Stimulated activated CD8-positive, alpha-beta memory T cell treated with anti-CD3 and anti-CD28 coated beads, Interleukin-12 subunit alpha, Interleukin-12 subunit beta, amount 100 ng/mL, for 1 hour (primary cell): ENCODE measurements at places on chromosomes 3 and 15.

- DNase-seq: no peak
These were observed 72.5 kb upstream of the SLC6A11 start for GRCh38 chr3:10743366-10744097.

GRCh38 chr15:95799286-95800200, 531.0 kb upstream of the NR2F2 start:
- DNase-seq: no peak

- DNase-seq: no peak
These were observed 42.4 kb downstream of the MYO5A start for GRCh38 chr15:52486003-52486996.

DNA sequence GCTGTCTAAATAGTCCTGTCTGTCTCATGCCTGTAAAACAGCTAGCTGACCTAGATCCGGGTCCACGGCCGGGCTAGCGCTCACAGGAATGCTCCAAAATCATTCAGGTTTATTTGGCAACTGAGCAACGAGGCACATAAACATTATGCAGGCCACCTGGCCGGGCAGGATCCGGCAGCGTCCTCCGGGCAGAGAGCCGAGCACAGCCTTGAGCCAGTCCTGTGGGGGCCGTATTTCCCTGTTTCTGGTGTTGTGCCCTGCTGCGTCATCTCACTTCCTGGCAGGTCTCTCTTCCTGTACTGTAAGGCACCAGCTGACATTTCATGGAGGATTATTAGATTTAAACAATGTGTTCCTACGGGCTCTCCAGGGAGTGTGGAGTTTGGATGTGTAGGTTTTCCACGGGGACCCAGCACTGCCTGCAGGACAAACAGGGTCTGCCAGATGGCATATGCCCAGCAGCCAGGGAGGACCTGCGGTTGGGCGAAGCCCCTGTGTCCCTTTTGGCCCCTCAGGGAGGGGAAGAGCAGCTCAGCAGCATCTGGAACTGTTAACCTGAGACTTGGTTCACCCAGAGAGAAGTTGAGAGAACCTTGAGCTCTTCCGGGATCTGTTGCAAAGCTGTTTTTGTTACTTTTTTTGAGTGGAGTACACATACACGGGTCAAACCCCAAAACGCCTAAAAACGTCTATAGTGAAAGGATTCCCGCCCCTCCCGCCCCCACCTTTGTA, 16.6 kb upstream of the LRRK1 start:
- no peak for DNase-seq

GRCh38 chr3:16546186-16547010, 32.9 kb upstream of the RFTN1 start:
- no peak for DNase-seq

GRCh38 chr3:61983479-61983878, 389.9 kb downstream of the FEZF2 start:
- no peak for DNase-seq

DNA sequence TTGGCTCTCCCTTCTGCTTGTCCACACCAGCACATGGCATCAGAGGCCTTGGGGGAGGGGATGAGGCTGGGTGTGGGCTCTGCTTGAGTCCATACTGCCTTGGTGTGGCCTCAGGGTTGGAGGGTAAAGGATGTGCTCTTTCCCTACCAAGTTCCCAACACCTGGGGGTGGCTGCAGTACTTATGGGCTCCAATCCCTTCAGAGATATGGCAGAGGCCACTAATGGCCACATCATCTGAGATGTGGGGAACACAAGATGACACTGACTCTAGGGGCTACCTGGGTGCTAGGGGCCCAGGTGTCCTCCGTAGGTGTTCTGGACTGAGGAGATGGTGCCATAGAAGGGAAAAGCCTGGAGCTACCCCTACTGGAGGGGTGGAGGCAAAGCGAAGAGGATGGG, 6.9 kb downstream of the CXCR6 start:
- DNase-seq: no peak

DNA sequence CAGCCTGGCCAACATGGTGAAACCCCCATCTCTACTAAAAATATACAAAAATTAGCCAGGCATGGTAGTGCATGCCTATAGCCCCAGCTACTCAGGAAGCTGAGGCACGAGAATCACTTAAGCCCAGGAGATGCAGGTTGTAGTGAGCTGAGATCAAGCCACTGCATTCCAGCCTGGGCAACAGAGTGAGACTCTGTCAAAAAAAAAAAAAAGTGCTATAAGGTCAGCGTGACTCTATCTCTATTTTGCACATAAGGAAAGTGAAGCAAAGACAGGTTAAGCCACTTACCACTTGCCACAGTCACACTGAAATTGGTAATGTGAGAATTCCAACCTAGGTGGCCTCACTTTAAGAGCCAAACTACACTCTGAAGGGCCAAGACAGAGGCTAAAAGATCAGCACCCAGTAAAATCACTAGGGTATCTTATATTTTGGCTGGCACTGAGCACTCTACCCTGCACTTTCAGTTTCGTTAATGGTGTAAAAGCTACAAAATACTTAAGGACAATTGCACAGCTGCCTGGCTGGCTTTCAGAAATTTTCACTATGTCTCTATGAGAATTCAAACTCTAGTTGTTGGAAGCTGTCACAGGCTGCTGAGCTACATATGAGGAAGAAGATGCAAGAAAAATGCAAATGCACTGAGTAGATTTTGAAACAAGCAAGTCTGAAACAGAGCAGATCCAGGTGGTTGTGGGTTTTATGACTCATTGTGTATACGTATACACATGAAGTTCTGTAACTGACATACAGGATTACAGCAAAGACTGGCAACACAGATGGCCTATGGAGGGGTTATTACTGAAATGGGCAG, 32.7 kb downstream of the TRANK1 start:
- DNase-seq: no peak

DNA sequence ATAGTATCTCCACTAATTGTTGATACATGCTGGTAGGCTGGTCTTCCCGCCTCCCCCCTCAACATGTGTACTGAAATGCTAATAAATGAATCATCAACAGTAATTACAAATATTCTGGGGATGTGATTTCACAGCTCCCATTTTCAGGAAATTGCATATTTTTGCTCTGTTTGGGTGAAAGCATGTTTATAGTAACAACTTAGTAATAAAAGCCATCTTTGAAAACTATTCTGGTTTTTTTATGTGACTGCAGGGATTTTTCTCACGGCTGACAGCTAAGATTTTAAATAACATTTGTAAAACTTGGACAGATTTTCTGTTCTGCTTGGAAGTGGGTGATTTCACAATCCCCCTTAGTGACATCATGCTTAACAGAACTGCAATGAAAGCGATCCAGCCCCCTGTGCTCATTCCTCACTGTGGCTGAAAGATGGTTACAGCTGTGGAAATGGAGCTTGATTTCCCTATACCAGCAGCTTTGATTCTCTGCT, 25.6 kb upstream of the FAM174B start:
- DNase-seq: no peak

DNA sequence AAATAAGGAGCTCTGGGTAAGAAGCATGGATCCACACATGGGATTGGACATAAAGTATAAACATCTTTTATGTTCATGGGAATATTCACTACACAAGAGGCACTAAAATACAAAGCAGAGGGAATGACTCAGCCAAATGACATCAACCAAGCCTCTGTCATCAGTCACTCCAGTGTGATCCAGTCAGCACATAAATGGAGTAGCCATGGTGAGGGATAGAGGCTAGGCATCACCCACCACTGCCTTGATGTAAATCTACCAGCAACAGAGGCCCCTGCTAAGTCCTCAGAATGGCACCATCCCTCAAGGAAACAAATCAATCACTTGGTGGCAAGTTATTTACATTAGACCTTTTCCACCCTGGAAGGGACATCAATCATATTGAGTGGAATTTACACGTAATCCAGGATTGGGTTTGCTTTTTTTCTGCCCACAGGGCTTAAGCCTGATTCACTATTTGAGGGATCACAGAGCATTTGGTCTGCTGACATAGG, 27.2 kb downstream of the VEPH1 start:
- no peak for DNase-seq

- no peak for DNase-seq
These were observed 683.5 kb downstream of the NR2F2 start for GRCh38 chr15:97014001-97014400.

- DNase-seq: no peak
These were observed 331.0 kb downstream of the OCA2 start for GRCh38 chr15:27767918-27768640.

DNA sequence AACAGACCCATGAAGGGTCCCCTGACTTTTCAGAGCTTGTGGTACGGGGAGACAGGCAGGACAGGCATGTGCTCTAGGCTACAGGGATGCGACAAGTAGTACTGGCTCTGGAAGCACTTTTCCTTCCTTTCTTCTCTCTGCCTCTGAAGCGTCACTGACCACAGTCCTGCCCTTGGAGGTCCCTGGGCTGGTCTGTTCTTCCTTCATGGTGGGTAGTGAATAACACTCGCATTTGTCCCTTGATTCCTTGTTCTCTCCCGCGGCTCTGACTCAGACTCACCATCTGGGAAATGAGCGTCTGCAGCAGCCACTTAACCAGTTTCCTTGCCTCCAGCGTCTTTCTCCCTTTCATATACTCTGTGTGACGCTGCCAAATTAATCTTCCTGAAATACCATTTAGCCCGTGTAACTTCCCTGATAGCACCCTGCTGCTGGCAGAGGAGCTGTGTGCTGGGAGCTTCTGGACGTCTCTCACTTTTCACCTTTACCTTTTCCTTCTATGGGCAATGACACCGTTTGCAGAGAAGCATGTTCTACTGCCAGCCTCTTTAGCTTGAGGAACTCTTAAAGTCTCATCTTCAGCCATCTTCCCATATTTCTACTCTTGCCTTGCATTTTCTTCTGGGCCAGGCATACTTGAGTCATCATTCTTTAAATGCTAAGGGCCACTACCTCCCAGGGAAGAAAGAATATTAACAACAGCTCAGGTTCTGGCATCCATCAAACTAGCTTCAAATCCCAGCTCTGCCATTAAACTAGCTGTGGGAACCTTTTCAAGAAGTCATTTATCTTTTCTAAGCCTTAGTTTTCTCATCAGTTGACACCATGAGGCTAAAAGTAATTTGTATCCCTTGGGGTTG, 33.6 kb downstream of the TMEM45A start:
- DNase-seq: no peak
